ENCODE measurements at places on chromosomes 11 and 22.

GRCh38 chr11:7982582-7983119, 4.5 kb upstream of the EIF3F start:
- no peak for DNase-seq

GRCh38 chr11:119188067-119188466, 2.8 kb downstream of the NHERF4 start:
- DNase-seq, result no peak

GRCh38 chr22:24450610-24451009, 23.2 kb downstream of the ADORA2A start:
- no peak for DNase-seq

DNA sequence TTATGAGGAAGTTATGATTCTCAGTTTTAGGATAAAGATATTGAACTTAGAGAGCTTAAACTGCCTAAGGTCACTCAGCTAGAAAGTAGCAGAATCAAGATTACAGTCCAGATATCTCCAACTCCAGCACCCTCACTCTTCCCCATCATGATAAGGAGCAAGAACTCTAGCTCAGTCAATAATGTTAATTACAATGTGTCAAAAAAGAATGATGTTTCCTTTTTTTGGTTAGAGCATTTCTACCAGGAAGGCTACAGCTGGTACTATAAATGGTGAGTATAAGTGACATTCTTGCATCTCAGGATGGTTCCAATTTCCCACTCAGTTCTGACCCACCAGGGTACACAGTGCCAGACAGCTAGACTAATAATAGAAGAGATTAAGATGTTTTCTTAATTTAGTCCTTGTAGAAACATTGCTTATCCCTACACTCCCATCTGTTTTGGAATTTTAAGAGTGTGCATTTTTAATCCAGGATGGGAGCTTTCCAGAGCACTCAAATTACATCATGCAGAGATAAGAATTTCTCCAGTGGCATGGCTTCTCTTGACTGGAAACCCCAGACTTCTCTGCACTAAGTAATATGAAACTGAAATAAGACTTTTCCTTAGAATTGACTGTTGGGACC, 21.6 kb upstream of the BBOX1 start:
- DNase-seq, result no peak

- no peak for DNase-seq
These were observed 123.3 kb upstream of the THY1 start for GRCh38 chr11:119545978-119546915.

DNA sequence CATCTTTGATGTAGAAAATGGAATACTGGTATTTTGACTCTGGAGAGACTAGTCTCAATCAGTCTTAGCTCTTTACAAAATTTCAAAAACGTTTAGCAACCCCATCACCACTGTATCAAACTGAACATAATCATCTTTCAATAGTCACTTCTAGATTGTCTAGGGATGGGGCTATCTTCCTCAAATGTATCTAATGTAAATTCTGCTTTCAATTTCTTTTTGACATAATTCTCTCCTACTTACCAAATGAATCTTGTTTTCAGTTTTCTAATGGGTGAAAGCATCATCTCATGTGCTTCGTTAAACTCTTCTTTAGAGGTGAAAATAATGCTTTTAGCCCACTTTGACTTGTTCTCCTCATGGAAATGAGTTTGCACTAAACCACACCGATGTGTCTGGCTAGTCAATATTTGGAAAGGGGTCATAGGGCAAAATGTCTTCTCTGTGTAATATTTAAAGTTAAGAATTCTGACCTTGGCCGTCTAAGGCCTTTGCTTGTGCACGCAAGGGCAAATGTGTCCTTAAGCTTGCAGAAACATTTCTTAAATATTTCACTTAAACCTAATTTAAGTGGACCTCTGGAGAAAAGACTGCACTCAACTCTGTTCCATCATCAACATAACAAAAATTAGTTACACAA, 5.2 kb downstream of the SIK3 start:
- DNase-seq, result no peak

- DNase-seq, result no peak
These were observed 8.6 kb downstream of the SNAP29 start for GRCh38 chr22:20867179-20868024.

- DNase-seq, result no peak
These were observed 772.1 kb downstream of the NTM start for GRCh38 chr11:132142554-132142953.

DNA sequence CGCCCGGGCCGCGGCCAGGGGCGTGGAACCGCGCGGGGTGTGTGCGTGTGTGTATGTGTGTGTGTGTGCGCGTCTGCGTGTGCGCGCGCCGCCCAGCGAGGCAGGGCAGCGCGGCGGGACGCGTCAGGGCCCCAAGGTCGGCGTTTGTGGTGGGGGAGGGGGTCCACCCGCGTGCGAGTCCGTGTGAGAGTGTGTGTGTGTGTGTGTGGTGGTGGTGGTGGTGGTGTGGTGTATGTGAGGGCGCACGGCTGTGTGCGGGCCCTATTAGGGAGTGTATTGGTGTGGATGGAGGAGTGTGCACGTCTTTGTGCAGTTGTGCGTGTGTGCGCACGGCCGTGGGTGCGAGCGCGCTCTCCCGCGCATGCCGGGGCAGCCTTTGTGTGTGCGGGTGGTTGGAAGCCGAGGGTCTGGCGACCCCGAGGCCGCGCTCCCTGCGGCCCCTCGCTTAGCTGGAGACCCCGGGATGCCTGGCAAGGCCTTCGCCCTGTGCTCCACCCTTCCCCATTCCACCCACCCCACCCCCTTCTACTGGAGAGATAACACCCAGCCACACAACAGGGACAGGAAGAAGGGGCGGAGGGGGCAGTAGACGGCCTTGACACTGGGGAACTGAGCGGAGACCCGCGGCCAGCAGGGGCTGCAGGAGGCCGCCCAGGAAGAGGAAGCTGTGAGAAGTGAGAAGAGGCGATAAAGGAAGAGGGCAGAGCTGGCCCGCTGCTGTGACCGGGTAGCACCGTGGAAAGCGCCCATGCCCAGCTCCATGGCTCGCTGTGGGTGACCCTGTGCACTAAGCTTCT, 528 bp upstream of the ARRB1 start:
- no peak for DNase-seq

DNA sequence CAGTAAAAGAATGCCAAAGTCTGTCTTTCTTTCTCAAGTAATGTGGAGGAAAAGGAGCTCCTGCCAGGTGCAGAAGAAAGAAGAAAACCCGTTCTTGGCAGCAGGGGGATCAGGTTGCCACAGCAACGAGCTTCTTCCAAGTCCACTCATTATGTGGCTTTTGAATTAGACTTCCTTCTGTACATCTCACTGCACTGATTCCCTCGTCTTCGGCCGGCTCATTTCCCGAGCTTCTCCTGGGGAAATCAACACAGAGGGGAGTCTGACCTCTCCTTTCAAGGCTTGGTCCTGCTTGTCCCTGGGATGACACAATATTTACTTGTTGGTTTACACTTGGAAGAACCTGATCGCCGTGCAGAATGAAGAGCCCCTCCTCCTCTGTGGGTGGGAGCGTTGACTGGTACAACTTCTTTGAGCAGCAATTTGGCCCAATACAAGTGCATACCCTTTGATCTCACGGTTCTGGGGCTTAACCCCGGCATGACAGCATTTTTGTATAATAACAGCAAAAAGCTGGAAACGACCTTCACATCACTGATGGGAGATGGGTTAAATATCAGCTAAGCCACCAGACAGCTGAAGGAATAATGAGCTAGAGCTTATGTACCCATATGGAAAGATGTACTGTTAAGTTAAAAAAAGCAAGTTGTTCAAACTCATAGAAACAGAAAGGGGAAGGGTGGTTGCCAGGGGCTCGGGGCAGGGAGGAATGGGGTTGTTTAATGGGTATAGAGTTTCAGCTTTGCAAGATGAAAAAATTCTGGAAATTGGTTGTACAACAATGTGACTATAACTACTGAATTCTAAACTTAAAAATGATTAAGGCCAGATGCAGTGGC, 35.4 kb downstream of the MCHR1 start:
- DNase-seq, result no peak

DNA sequence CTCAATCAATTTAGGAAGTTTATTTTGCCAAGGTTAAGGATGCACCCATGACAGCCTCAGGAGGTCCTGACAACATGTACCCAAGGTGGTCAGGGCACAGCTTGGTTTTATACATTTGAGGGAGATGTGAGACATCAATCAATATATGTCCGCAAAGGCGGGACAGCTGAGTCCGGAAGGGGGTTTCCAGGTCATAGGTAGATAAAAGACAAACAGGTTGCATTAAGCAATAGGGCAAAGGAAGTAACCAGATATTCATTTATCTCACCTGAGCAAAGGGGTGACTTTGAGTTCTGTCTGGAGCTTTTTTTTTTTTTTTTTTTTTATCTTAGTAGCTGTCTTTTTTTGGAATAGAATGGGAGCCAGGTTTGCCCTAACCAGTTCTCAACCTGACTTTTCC, 2.0 kb upstream of the TRIM34 start:
- no peak for DNase-seq

- DNase-seq, result no peak
These were observed 188.6 kb downstream of the HIPK3 start for GRCh38 chr11:33445761-33446161.

DNA sequence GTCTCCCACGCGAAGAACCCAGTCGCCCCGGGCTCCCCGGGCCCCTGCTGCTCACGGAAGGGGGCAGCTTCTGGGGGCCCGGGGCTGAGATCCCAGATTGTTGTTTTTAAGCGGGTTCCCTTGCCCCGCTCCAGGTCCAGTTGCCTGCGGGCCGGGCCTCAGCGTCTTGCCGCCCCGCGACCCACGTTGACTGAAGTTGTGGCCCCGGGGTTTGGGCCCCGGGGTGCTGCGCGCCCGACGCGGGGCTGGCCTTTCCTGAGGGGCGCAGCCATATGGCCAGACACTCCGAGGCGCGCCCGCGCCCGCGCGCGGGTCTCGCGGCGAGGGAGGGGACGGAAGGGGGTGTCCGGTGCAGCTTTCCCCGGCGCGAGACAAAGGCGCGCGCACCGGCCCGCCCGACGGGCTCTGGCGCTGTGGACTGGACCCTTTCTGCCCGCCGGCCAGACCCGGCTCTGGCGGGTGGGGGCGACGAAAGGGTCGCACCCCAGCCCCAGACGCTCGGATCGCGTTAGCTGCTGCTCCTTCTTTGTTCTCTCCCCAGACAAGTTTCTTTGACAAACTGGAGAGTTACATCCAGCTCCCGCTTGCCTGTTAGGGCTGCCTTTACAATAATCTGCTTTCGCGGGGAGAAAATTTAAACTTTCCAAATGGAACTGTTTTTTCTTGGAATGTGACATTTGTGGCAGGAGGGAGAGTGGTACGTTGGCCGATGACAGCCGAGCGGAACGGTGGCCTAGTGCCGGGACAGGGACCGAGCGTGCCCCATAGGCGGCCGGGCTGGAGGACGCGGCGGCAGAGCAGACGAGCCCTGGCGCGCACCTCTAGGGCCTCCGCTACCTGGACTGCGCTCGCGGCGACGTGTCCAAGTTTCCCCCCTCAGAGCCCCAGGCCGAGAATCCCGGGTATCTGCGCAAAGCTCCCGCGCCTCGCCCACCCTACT, 716 bp downstream of the AMOTL1 start:
- DNase-seq, result no peak

- no peak for DNase-seq
These were observed 519 bp upstream of the ART5 start for GRCh38 chr11:3642071-3642951.

- no peak for DNase-seq
These were observed 2.6 kb upstream of the UCP3 start for GRCh38 chr11:74011360-74012073.

DNA sequence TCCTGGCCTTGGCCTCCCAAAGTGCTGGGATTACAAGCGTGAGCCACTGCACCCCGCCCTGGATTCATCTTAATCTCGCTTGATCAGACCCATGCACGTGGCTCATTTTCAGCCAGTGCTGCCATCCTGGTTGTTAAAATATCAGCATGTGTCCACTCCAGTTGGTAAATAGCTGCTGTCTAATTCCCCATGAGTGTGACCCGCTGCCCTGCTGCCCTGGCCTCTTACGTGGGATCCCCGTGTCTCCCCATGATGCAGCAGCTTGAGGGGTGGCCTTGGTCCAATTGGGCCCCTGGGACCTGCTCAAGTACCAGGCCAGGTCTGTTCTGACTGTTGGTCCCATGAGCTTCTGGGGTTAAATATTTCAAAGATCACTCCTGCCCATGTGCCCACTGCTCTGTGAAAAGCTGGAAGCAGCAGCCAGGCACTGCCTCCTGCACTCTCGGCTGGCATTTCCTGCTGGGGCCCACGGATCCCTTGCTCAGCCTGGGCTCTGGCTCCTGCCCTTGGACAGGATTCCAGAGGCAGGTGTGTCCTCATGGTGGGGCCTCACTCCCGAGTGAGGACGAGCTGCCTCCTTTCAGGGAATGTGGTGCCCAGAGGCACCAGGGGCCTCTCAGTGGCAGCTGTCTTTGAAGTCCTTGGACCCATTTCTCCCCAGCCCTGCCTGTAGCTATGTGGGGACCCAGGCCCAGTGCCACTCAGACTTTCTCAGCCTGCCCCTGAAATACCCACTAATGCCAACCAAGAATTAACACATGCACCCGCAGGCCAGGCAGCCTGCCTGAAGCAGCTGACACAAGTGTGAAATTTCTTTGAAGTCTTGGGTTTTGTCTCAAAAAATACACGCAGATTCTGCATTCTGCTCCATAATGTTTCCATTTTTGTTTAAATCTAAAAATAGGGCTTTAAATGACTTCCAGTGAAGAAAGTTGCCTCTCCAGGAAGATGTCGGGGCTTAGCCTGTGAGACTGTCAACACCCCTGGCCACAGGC, 38.1 kb upstream of the PRDM11 start:
- no peak for DNase-seq

- DNase-seq, result no peak
These were observed 1.4 kb downstream of the CDC42BPG start for GRCh38 chr11:64842851-64843685.

GRCh38 chr11:75339685-75340409, 11.6 kb downstream of the ARRB1 start:
- DNase-seq, result no peak

- no peak for DNase-seq
These were observed 3.0 kb downstream of the YWHAH start for GRCh38 chr22:31947296-31947695.

GRCh38 chr11:107621081-107621480, 30.1 kb downstream of the ELMOD1 start:
- DNase-seq, result no peak
